GM06990 (cell line): ENCODE measurements at places on chromosomes 2 and 18.

GRCh38 chr18:47501946-47502345, 250.5 kb upstream of the SKOR2 start:
- DNase-seq = no peak

DNA sequence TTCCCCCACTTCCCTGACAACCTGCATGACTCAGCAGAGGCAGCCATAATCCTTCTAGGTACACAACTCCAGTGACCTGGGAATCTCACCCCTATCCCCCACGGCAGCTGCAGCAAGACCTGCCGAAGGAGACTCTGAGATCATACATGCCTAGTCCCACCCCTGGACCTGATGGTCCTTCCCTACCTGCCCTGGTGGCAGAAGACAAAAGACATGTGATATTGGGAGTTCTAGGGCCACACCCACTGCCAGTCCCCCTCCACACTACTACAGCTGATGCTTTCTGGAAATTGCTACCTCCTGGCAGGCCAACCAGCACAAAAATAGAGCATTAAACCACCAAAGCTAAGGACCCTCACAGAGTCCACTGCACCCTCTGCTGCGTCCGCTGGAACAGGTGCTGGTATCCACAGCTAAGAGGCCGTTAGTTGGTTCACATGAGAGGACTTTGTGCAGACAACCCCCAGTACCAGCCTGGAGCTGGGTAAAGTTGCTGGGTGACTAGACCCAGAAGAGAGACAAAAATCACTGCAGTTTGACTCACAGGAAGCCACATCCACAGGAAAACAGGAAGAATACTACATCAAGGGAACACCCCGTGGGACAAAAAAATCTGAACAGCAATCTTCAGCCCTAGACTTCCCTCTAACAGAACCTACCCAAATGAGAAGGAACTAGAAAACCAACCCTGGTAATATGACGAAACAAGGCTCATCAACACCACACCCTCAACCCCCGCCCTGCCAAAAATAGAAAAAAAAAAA, 12.5 kb downstream of the MARCO start:
- DNase-seq = no peak

DNA sequence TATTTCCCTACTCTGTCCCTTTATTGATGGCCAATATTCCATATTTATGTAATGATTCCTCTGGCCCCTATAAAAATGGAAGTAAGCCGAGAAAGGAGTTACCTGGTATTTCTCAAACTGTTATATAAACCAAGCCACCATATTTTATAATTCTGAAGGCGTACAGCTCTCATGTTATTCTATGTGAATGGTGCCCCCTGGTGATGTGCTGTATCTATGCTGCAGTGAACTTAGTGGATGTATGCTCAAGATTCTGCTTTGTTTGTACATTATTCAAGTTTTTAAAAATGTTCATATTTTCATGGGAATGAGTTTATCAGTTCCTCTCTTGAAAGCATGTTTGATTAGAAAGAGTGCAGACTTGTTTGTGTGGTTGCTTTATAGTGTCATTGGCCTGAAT, 194.5 kb upstream of the LRRTM1 start:
- no peak for DNase-seq

GRCh38 chr2:73203055-73203681, 794 bp downstream of the NOTO start:
- no peak for DNase-seq

DNA sequence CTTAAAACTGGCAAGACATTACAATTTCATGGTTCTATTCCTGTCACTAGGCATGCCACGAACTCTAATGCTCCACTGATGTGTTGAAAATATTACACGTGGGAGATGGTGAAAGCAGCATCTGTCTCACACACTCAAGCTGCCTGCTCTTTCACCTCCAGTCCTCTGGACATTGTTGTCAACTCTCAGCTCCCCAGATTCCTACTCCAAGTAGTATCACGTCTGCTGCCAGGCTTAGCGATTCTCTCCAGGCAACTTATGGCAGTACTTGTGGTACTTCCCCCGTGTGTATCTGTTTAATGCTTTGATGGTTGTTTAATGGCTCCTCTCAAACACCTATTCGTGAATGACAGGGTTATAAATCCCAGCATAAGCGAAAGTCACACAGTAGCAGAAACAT, 103.8 kb downstream of the TMEFF2 start:
- no peak for DNase-seq

DNA sequence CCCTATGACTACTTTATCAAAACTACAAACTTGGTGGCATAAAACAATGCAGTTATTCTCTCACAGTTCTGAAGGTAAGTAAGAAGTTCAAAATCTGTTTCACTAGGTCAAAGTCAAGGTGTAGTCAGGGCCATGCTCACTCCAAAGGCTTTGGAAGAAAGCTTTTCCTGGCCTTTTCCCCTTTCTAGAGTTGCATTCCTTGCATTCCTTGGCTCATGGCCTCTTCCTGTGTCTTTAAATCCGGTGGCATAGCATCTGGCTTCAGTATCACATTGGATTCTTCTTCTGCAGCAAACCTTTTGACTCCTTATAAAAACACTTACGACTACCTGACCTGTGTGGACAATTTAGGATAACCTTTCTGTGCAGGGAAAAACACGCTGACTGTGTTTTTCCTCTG, 543.5 kb upstream of the HNMT start:
- no peak for DNase-seq

GRCh38 chr18:79868811-79869541, 71.2 kb downstream of the KCNG2 start:
- DNase-seq = no peak
